ENCODE measurements at places on chromosomes 3 and 15.

DNA sequence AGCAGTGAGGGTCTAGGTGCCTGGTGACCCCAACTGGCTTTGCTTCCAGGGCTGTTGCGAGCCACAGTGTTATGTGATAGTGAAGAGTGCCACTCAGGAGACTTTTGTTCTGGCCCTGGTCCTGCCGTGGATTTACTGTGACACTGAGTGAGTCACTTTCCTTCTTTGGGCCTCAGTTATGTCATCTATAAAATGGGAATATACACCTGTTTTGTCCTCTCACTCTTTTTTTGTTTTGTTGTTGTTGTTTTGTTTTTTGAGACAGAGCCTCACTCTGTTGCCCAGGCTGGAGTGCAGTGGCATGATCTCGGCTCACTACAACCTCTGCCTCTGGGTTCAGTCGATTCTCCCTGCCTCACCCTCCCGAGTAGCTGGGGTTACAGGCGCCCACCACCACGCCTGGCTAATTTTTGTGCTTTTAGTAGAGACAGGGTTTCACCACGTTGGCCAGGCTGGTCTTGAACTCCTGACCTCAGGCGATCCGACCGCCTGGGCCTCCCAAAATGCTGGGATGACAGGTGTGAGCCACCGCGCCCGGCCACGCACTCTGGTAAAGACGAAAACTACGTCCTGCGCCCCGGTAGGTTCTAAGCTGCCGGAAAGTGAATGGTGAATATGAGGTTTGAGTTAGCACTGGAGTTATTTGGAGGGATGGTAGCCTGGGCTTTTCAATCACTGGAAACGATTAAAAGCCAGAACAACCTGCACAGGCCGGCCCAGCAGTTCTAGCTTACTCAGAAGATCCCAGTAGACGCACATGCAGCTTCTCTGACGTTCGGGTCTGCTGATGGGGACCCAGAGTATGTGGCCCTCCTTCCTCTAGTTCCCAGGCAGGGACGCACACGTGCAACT is 46.6 kb downstream of the BDH1 start:
- no peak for DNase-seq

GRCh38 chr3:194561306-194561974 is 71.8 kb downstream of the TMEM44 start:
- no peak for DNase-seq

DNA sequence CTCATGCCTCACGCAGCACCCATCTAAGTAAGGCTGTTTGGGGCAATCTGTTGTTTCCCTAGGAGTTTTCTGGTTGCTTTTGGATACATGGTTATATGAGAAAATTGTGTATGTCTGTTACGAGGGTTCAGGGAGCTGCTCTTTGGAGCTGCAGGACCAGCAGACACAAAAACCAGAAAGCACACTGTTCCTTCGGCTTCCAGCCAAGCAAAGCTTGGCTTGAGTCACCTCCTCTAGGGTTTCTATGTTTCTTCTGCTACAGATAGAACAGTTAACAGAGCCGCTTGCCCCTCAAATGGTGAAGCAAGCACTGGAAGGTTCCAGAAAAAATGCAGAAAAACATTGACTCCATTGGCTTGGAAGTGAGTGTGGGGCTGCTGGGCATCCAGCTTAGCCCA is 49.2 kb upstream of the CTDSPL start:
- no peak for DNase-seq

GRCh38 chr3:135238236-135238830 is 443.3 kb downstream of the EPHB1 start:
- no peak for DNase-seq

DNA sequence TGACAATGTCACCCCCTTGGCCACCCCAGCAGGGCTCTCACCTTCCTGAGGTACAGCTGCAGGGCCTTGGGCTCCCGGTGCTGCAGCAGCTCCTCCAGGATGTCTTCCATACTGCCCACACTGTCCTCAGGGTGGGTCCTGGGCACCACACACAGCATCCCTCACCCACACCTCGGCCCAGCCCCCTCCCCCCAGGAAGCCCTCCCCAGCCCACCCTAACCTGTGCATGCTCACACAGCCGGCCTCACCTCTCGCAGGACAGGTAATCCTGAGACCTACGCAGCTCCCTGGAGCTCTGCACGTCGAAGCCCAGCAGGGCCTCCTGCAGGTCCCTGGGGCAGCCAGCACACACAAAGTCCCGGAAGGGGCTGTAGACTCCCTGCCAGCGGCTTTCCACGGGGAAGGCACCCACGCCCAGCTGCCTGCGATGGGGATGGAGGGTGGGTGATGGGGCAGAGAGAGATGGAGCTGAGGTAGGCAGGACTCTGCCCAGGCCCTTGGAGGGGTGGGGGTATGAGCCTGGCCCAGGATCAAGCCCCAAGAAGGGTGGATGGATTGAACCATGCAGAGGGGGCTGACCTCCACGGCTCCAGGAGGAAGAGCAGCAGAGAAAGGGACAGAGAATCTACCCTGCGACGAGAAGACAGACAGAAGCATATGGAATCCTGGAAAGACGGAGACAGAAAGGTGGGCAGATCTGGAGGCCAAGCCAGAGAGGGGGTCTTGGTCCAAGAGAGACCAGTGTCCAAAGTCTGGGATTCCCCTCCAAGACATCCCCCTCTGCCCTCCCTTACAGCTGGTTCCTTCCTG is 16.7 kb downstream of the ALS2CL start:
- no peak for DNase-seq

- no peak for DNase-seq
These were observed 384.5 kb upstream of the IL12A start for GRCh38 chr3:159604151-159604581.

DNA sequence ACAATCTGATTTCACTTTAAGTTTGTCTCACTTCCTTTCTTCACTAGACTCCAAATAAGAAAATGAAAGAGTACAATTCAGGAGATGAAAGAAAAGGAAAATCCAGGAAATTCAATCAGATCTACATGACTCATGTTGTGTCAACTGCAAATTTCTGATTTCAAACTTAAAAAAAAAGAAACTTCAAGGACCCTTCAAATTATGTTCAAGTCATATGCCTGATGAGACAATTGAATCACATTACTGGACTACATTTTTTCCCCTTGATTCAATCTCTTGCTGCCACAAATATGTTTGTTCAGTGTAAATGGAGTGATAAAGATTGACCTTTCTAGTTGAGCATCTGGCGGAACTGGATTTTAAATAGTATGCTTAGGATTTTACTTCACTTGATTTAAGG is 37.4 kb downstream of the FRMD5 start:
- no peak for DNase-seq

DNA sequence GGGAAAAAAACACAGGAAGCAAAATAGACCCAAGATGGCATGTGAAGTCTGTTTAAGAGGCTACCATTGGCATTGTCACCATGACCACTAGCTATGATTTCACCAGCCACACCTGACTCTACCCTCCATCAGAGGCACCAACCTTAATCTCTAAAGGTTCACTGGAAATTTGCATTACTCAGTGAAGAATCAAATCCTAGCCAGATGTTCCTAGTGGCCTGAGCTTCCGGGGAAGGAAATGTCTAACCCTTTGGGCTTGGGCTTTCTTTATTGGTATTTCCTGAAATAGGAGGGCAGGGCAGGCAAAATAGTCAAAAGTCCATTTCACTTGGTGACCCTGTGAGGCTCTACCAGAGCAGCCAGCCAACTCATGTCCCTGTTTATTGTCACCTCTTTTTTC is 110.9 kb upstream of the PHLDB2 start:
- no peak for DNase-seq

DNA sequence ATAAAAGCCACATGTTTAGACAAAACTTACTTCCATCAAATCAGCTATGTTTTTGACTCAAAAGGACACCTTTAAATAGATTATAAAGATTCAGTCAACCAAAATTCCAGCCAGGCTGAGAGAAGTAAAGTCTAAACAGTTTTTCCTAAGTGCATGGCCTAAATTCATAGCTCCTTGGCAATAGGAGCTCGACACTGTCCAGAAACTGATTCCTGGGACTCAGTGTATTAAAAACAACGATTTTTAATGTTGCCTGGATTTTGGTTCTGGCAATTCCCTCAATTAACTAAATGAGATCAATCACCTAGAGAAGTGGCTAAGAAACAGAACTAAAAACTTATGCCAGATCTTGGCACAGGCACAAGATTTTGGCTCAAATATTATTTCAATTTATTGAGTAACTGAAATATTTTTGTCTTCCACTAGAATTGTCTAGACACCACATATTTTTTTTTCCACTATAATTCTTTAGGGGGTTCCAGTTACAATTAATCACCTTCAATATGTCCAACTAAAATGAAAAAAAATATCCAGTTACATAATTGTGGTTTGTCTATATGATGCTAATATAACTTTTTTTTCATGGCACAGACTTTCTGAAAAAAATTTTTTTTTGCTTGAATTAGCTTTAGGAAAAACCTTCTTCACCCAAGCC is 135.9 kb downstream of the TFDP2 start:
- no peak for DNase-seq

GRCh38 chr3:149203758-149204157 is 17.9 kb downstream of the CP start:
- DNase-seq = no peak

DNA sequence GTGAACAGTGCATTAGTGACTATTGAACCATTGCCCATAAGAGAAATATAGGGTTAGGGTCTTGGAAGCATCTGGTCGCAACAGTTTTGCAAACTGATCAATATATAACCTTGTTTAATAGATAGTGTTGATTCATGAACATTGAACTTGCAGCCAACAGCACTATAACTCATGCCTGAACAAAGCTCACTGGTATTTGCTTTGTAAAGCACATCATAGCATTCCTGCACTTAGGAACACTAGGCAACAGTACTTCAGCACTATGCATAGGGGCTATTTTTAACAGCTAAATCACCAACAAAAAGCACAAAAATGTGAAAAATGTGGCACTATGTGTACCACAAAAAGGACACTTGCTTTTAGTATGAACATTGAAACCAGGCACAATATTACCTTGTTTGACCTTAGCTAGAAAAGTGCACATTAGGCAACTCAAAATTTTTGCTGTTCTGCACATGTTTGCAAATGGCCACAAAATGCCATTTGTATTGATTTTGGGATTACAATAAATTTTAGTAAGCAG is 68.0 kb downstream of the OXNAD1 start:
- DNase-seq = no peak

DNA sequence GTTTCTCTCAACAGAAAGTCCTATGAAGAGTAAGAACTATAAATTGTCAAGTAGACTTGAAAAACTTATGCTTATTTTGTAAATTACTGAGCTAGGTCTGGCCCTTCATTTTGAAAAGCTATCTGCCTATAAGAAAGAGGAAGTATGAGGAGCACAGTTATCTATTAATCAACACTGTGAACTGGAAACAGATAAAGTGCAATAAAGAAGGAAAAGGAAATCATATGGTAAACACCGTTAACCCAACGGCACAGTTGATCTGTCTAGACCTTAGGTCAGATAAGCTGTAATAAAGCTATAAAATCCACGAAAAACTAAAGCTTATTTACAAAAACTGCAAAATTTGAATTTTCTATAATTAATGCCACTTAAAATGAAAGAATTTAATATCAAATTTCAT is 242.5 kb downstream of the ZBTB20 start:
- DNase-seq = no peak

DNA sequence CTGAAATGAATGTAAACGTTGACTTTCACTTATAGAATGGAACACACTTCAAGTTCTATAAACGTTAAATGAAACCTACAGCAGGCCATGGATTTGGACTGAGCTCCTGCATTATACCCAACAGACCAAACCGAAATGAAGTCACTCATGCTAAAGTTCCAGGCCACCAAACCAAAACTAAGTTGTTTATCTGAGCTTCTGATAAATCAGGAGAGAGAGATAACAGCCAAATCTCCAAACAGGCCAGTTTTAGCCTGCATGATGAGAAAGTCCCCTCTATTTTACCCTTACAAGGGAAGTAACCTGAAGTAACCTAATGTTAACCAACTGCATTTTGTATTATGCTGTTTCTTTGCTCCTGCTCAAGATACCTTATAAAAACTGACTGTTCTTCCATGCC is 44.5 kb downstream of the DCUN1D1 start:
- DNase-seq = no peak

DNA sequence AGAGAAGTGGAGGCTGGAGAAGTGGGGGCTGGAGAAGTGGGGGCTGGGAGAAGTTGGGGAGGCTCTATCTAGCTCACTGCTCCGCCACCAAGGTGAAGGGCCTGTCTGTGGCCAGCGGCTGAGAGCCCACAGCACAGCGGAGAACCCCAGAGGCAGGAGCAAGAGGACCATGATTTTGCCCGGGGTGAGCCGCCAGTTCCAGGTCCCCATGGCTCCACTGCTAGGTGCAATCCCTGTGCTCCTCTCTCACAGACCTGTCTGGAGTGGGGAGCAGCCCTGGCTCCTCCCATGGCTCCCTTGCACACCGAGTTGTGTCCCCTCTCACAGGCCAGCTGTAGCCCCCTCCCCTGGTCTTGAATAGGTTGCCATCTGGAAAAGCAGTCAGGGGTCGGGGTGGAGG is 4.7 kb upstream of the NRROS start:
- no peak for DNase-seq

GRCh38 chr3:155646128-155646527 is 98.7 kb downstream of the PLCH1 start:
- DNase-seq = no peak

- no peak for DNase-seq
These were observed 261.0 kb downstream of the SHQ1 start for GRCh38 chr3:72587282-72587681.

DNA sequence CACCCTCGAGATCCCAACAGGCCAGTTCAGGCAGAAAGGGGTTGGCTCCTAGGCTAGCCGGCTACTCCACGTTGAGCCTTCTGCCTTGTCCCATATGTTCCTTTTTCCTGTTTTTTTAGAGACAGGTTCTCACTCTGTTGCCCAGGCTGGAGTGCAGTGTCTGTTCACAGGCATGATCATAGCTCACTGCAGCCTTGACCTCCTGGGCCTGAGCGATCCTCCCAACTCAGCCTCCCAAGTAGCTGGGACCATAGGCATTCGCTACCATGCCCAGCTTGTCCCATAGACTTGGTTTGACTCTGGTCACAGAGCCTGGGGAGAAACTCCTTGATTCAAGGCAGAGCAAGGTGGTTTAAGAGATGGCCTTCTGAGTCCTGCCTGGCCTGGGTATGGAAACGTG is 32.3 kb downstream of the ZNF710 start:
- DNase-seq = no peak

DNA sequence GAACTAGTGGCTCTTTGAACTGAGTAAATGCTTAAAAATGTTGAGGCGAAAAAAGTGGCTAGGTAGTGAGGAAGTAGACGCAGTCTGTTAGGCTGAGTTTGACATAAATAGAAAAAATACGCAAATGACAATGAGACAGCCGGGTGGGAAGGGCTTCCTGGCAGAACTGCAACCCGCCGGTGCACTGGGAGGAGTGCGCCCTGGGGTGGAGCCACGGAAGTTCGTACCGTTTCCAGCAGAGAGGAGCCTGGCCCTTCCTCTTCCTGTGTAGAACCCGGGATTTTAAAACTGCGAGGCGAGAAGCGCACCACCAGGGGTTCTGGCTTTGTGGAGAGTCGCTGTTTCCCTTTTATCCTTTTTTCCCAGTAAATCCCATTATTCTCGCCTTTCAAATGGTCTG is 602.6 kb downstream of the PYDC2 start:
- no peak for DNase-seq

DNA sequence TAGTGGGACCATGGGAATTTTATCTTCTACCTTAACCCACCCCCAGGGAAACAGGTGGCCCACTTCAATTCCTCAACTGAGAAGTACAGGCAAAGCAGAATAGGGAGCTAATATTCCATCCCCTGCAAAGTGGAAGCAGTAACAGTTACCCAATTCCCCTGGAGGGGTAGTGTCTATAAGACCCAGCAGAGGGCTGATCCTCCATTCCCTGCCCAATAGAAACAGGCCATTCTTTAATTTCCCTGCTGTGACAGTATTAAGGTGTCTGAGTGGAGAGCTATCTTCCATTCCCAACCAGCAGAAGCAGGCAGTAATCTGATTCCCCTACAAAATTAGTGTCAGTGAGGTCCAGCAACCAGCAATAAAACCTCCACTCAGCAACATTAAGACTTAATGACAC is 219.8 kb downstream of the ULK4 start:
- no peak for DNase-seq

All from effector memory CD8-positive, alpha-beta T cell (primary cell).